Ovary (tissue), 10 donors: ENCODE measurements at places on chromosomes 12 and 14. TPM values are rescaled to one million over a fixed set of nuclear protein-coding genes. Genes with fewer than 3 reads are reported as not detected.

DNA sequence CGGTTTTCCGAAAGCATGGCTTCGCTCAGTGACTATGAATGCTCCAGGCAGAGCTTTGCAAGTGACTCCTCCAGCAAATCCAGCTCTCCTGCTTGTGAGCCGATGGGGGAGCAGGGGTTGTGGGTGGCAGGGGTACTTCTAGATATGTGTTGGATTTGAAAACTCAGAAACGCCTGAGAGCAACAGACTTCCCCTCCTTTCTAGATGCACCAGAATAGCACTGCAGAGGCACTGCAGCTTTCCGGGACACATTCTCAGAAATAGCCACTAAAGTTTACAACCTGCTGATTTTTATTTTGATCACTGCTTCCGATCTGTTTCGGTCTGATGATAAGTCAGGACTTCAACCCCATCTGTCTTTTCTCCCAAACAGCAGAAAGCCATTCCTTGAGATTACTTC lies 8.6 kb downstream of the TCP11L2 start:
- no peak for DNase-seq

- no peak for DNase-seq
Observed at GRCh38 chr14:92759300-92759678, 10.9 kb upstream of the LGMN start.

GRCh38 chr14:61247935-61248334 lies 33.2 kb downstream of the TMEM30B start:
- no peak for DNase-seq

DNA sequence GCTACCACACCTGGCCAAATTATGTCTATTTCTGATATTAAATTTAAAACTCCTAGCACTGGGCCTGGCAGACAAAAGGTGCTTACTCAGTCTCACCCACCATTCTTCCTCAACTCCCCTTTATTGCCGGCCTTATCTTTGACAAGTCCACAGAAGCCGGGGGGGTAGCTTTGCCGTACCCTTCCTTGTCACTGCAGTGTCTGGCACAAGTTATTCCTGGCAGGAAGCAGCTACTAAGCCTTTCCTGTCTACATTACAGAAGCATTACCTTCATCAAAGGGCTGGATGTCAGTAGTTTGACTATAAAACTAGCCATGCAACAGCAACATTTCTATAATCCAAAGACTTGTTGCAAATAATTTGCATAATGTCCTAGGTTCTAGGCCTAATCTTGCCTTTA lies 127.1 kb downstream of the PRICKLE1 start:
- no peak for DNase-seq

- DNase-seq, result no peak
Observed at GRCh38 chr12:53575502-53576249, 50.5 kb downstream of the ATF7 start.

The TAS2R10 gene
- 2.5 TPM for total RNA-seq

GRCh38 chr12:9149372-9149771 lies 33.7 kb upstream of the A2M start:
- DNase-seq, result no peak

- DNase-seq, result peak; percentile 54
Observed at GRCh38 chr12:54024127-54024526, 4.1 kb upstream of the HOXC6 start.

GRCh38 chr14:96623676-96624484 lies 121.7 kb downstream of the PAPOLA start:
- no peak for DNase-seq

GRCh38 chr12:97757481-97758193 lies 295.0 kb downstream of the RMST start:
- no peak for DNase-seq

The VWF gene
- 37.9 TPM for total RNA-seq

- no peak for DNase-seq
Observed at GRCh38 chr12:123960029-123960735, 12.4 kb downstream of the CCDC92 start.

The WNK1 gene
- total RNA-seq, result 138 TPM
